ENCODE measurements at places on chromosomes 3 and 15.

DNA sequence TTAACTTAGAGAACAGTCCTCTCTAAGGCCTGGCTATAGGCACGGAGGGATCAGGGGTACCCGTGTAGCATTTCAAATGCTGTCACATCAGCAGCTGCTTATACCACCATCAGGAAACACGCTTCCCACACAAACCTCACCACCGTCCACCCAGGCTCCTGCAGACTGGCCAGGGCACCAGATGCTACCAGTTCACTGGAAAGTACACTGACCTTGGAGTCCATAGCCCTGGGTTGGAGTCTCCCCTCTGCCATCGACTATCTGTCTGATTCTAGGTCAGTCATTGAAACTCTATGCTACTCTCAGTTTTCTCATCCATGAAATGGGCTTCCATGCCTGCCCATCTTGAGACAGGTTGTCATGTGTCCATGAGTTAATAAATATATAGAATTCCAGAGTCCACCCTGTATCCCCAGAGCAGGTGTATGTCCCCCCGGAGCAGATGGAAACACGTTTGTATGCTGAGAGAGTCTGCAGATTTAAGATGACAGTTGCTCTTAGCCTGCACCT lies 156.0 kb upstream of the SMAD3 start:
- no peak for DNase-seq

GRCh38 chr3:50913260-50913659 lies 238.5 kb downstream of the DOCK3 start:
- no peak for DNase-seq

DNA sequence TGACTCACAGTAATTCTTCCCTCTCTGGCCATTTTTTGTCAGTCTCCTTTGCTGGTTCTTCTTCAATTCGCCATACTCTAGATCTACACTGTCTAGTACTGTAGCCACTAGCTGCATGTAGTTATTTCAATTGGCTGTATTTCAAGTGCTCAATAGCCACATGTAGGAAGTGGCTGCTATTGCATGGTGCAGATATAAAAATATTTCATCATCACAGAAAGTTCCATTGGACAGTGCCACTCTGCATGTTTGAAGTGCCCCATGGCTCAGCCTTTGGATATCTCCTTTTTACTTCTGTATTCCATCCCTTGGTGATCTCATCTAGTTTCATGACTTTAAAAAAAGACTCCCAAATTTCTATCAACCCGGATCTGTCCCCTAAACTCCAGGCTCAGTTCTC lies 22.1 kb downstream of the PPP2R3A start:
- DNase-seq: no peak

- no peak for DNase-seq
These were observed 662.0 kb upstream of the GBE1 start for GRCh38 chr3:82423268-82424030.

- DNase-seq: no peak
These were observed 177.4 kb upstream of the CRBN start for GRCh38 chr3:3356846-3357245.

DNA sequence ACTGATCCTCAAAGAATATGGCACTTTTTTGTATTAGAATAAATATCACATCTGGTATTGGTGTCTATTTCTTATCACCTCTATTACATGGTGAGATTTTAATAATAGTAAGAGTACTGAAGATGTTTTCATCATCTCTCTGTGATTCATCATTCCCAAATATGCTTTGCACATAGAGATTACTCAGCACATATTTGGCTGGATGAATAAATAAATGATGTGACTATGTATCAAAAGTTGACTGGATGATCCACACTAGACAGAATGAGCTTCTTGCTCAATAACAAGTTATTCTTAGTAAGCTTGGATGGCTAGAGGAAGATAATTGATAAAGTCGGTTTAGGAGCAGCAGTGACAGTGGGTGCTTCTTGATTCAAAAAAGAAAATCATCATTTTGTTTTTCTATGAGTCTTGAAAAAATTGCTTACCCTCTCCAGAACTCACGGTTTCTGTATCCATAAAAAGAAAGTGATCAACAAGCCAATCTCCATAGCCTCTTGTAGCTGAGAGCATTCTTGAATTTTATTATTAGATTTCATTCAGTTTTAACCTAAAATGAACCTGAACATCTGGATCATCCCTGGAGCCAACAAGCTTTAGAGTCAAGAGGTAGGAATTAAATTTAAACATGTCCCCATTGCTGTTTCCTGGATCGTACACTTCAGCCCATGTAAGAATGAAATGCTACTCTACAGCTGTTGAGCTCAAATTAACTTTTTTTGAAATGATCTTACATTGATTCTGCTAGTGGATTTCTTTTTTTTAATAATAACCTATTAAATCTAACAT lies 104.8 kb upstream of the OSTN start:
- DNase-seq: no peak

DNA sequence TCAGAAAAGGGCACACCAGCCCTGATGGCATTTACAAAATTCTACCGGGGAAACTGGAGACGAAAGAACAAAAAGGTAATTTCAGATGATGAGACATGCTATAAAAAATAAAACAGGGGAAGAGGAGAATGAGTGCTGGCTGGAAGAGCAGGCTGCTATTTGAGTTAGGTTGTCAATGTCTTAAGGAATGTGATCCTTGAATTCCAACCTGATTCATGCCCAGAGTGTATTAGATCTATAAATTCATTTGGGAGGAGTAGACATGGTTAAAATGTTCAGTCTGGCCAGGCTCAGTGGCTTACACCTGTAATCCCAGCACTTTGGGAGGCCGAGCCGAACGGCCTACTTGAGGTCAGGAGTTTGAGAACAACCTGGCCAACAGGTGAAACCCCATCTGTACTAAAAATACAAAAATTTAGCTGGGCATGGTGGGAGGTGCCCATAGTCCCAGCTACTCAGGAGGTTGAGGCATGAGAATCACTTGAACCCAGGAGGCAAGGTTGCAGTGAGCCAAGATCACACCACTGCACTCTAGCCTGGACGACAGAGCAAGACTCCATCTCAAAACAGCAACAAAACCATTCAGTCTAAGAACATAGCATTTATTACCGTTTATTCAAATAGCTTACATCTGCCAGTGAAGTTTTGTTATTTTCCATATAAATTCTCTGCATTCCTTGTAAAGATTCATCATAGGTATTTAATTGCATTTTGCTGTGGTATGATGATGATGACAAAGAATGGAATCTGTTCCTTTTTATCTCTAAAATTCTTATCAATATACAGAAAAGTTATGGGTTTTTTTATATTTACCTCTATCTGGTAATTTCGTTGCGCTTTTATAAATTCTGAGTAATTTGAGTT lies 126.7 kb upstream of the NR2E3 start:
- no peak for DNase-seq

DNA sequence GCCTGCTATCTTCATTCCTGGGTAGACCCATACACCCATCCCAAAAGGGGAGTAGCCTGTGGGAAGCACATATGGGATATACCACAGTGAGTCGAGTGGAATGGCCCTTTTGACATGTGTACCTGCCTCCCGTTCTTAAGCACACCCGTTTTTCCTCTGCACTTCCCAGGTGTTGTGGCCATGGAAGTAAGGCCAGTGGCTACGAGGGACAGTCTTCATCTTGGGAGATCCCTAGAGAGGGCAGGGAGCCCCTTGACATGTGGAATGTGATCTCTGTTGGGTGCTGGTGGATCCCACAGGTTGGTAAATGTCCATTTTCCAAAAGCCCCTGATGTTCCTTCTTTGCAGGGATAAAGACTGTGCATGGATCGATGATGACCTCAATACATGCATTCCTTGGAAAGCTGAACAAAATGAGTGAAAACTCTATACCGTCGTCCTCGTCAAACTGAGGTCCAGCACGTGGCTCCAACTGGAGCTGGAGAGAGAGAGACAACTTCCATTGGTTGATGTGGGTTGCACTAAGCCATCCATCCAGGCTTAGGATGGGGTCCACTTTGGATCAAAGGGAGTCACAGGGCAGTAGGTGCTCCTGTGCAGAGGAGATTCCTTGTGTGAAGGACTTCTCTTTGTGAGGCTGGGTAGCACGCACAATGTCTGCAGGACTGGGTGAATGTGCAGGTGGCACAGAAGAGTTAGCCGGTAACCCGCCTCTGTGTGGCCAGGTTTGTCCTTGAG lies 136.8 kb downstream of the SNRPN start:
- no peak for DNase-seq

GRCh38 chr3:158108445-158108985 lies 1.4 kb upstream of the RSRC1 start:
- DNase-seq: no peak

DNA sequence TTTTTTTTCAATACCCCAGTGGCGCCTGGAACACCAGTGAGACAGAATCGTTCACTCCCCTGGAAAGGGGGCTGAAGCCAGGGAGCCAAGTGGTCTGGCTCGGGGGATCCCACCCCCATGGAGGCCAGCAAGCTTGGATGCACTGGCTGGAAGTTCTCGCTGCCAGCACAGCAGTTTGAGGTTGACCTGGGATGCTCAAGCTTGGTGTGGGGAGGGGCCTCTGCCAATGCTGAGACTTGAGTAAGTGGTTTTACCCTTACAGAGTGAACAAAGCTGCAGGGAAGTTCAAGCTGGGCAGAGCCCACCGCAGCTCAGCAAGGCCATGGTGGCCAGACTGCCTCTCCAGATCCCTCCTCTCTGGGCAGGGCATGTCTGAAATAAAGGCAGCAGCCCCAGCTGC lies 276.2 kb upstream of the CNTN6 start:
- no peak for DNase-seq

GRCh38 chr3:12946649-12947316 lies 105.4 kb upstream of the RPL32 start:
- no peak for DNase-seq

DNA sequence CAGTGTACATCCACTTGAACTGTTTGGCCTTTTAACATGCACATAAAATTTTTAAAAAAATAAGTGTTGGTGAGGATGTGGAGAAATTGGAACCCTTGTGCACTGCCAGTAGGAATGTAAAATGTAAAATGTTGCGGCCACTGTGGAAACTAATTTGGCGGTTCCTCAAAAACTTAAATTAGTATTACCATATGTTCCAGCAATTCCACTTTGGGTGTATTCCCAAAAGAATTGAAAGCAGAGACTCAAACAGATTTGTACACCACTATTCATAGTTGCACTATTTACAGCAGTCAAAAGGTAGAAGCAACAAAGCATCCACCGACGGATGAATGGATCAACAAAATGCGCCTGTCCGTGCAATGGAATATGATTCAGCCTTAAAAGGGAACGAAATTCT lies 55.2 kb upstream of the SEC61A1 start:
- no peak for DNase-seq

- DNase-seq: no peak
These were observed 137.5 kb upstream of the SLC2A2 start for GRCh38 chr3:171164067-171164465.

GRCh38 chr3:170752571-170753155 lies 117.3 kb downstream of the RPL22L1 start:
- DNase-seq: no peak

GRCh38 chr3:9870978-9871377 lies 9.1 kb downstream of the CIDEC start:
- no peak for DNase-seq

DNA sequence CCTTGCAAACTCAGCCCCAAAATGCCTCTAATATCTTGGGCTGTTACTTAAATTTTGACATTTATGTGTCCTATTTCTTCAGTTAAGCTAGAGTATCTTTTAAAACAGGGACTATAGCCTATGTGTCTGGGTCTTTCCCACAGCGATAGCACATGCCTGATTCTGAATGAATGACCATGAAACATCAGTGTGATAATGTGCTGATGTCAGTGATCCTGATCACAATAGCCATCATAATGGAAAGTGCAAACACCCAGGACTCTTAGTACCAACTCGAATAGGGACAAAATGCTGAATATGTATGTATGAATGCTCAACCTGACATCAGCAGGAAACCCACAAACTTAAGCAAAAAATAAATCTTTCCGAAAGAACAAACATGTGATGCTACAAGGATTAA lies 537.4 kb downstream of the IGSF11 start:
- DNase-seq: no peak

GRCh38 chr3:120497336-120497735 lies 46.5 kb upstream of the FSTL1 start:
- DNase-seq: no peak

GRCh38 chr15:76898102-76898501 lies 7.0 kb downstream of the SCAPER start:
- DNase-seq: no peak

DNA sequence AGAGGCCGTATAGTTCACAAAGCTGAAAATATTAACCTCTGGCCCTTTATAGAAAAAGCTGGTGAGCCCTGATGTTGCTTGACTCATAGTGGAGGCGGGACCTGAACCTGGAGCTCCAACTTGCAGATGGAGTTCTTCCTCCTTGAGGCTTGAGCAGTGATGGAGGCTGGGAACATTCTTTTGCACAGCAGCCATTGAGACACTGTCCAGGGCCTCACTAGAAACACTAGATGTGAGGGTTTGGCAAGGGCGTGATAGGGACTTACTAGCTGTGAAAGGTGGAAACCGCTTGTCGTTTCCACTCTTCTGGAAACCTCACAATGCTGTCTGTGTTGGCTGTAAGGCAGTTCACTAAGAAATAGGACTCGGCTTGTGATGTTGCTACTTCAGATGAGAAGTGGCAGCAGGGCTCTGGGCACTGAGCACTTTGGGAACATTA lies 12.5 kb downstream of the SMAD6 start:
- DNase-seq: no peak

GRCh38 chr3:149198611-149199010 lies 23.0 kb downstream of the CP start:
- DNase-seq: no peak
